Effector CD8-positive, alpha-beta T cell (primary cell): ENCODE measurements at places on chromosomes 1 and 21.

DNA sequence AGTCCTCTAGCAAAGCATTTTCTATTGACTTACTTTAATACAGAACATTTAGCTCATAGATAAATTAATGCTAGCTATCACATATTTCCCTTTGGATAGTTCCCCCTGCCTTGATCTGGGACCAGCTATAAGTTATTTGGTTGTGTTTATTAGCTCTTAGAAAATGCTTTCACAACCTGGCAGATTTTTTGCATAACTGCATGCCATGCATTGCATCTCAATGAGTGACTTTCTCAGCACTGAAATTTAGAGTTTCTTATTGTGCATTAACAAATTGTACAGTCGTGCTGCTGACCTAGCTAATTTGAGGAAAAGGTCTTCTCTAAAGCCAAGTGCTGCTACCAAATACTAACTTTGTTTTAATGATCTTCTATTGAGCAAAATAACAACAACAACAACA lies 164.8 kb downstream of the PLPPR5 start:
- DNase-seq, result no peak

GRCh38 chr1:109838838-109839240 lies 71.8 kb upstream of the CSF1 start:
- no peak for DNase-seq

DNA sequence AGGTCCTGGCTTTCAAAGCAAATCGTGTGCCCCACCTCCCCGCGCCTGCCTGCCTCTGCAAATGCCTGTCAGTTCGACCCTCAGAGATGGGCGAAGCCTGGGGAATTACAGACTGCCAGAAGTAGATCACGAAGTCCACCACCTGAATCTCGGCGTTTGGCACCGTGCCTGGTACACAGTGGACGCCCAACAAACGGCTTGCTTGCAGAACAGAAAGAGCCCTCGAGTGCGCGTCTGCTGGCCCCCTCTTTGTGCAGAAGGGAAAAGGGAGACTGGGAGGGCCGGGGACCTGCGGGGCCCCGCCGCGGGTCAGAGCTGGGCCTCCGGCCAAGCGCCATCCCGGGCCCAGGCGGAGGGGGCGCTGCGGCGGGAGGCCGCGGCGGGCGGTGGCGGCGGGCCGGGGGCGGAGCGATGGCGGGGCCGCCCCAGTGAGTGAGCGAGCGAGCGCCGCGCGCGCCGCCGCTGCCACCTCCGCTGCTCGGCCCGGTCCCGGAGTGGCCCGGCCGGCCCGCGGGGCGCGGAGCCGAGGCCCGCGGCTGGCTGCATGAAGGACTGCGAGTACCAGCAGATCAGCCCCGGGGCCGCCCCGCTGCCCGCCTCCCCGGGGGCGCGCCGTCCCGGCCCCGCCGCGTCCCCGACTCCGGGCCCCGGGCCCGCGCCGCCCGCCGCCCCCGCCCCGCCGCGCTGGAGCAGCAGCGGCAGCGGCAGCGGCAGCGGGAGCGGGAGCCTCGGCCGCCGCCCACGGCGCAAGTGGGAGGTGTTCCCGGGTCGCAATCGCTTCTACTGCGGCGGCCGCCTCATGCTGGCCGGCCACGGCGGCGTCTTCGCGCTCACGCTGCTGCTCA lies at the start of gene ZDHHC18:
TSS of gene ZDHHC18 (plus strand) at position 428 of the 845 bp plus-strand sequence. CDS start at position 545, 117 bp downstream.
- DNase-seq, result peak; percentile 49

GRCh38 chr1:31470794-31471315 lies 57.8 kb downstream of the SERINC2 start:
- no peak for DNase-seq

- DNase-seq, result no peak
These were observed 25.5 kb downstream of the TUFT1 start for GRCh38 chr1:151565502-151566189.

DNA sequence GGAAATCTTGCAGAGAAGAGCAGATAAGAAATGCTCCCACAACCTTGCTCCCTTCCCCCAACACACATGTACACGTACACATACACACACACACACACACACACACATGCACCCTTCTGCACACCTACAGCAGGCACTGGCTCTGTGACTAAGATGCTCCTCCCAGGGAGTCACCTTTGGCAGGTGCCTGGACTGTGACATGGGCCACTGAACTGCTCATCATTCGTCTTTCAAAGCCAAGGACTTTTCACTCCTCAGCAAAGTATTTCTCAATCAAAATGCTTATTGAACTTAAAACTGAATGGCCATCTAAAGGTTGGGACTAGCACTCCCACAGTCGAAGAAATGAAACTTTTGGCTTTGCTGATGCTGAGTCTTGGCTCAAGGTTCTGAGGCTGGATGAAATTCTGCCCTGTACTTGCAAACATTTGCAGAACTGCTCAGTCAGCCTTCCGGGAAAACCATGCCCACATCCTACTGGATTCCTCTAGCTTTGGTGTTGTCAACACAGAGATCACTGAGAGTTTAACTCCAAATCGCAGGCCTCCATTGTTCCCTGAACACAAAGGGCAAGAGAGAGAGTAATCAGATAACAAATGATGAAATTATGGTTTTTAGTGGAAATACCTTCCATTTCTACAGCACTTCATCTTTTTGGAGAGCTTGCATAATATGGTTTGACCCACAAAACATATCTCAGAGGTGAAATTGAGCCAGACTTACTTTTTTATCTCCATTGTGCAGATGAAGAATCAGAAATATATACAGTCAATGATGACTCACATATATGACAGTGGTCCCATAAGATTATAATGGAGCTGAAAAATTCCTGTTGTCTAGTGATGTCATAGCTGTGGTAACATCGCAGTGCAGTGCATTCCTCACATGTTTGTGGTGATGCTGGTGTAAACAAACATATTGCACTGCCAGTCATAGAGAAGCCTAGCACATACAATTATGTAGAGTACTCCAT lies 72.4 kb upstream of the BCAR3 start:
- no peak for DNase-seq

- no peak for DNase-seq
These were observed 106.1 kb downstream of the PTGER3 start for GRCh38 chr1:70941563-70941962.

GRCh38 chr1:29305943-29306342 lies 69.6 kb downstream of the PTPRU start:
- DNase-seq, result no peak

DNA sequence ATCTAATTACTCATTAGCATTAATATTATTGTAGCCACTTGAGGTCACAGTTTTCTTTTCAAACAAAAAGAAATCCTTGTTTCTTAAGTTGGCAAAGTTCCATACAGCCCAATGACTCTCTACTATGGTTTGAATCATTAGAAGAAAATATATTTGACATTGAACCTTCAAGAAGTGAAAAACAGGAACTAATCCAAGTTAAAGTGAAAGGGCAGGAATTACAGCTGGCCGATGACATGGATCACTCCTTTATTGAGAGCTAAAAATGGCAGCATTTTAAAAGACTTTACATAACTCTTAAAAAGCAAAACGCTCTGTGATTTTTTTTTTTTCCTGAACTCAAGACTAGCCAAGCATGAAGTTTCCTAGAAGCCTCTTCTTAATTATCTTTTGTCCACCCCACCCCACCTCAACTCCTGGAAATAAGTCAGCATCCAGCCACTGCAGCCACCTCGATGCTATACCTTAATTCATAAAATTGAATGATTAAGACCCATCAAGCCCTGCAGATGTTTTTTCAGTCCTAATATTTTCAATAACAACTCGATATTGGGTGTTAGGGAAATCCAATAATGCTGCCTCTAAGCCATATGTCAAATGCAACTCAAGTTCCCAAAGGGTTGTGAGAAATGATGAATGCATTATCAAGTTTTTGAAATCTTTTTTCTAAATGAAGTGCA lies 323.1 kb downstream of the HHIPL2 start:
- DNase-seq, result no peak

DNA sequence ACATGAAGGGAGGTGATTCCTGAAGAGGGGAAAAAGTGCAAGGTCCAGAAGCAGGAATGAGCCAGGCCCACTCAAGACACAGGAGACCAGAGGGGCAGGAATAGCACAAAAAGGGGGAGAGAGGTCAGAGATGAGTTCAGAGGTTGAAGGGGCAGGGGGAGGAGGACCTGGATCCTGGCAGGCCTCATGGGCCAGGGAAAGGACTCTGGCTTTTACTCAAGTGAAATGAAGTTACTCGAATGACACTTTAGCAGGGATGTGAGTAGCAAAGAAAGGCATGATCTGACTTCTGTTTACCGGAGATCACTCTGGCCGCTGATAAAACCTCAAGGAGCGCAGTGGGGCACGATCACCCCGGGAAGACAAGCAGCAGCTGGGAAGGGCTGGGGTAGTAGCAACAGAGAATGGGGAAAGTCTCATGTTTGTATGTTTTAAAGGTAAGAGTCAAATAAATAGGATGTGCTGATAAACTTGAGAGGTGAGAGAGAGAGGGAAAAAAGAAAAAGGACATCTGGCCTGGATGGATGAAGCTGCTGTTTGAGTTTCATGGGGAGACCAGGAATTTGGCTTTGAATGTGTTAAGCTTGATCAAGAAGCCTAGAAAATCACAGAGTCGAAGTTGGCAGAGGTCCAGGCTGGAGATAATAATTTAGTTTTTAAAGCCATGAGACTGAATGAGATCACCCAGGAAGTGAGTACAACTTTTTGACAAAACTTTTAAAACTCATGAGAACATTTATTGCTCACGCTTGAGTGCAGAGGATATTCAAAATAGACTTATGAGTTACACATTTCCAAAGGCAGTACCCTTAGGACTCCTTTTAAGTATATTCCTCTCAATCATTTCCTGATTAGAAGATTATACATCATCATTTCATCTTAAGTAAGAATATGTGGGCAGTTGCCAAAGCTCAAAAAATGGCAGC lies 156.0 kb downstream of the RERE start:
- DNase-seq, result no peak

DNA sequence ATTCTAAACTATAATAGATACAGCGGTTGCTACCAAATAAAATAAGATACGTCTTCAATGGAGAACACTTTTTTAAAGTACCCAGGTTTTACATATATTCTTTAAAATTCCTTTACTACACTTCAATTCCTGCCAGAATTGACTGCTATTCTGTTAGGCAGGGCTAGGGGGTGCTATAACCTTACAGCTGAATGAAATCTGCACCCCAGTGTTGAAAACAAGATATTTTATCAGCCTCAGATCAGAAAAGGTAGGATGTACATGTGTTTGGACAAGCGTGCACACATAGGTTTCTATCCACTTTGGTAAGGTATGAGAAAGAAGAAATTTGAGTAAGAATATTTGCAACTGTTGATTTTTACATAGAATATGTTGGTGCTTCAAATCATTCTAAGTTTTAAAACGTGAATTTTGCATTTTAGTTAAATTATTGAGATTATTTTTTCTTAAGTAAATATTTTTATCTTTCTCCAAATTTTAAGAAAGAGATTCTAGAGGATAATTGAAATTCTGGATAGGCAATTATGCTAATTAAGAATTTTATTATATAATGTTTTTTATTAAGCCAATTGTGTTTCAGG lies 490.8 kb upstream of the ADGRL4 start:
- DNase-seq, result no peak

DNA sequence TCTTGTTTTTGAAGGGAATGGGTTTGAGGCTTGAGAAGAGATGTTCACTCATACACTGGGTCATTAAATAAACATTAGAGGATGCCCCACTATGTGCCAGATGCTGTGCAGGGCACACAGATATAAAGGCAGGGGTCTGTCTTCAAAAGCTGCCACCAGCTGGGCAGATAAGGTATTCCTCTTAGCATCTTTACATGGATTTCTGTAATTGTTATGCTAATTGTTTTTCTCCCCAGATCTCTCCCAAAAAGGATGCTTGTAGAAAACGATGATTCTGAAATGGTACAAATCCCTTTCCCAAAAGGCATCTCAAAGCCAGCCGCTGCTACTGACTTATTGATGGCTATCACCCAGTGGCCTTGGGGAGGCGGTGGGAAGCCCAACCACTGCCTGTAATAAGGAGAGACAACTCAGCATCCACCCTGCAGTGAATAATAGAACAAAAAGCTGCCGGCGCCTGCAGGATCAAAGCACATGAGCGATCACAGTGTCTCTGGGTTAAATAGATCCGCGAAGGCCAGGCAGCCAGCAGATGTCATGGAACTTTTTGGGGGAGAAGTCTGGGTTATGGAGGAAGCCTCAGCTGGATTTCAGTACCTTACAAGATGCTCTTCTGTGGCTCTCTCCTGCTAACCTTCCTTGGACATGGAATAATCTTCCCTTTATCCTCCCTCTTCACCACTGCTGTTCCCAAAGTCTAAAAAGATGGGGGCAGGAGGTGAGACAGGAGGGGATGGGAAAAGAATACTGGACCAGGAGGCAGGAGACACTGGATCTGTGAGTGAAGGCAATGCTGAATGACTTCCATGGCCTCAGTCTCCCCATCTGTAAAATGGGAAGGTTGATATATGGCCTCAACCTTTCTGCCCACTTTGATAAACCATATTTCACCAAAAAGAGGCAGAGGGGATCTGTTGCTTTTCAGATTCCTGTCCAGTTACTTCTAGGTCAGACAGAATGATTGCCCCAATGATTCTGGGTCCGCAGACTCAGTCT lies 54.8 kb upstream of the CD34 start:
- no peak for DNase-seq

GRCh38 chr1:43565600-43566360 lies 35.1 kb downstream of the PTPRF start:
- no peak for DNase-seq

GRCh38 chr1:175179837-175180590 lies 12.6 kb downstream of the KIAA0040 start:
- no peak for DNase-seq

GRCh38 chr21:31917108-31917507 lies 44.3 kb downstream of the HUNK start:
- DNase-seq, result no peak

DNA sequence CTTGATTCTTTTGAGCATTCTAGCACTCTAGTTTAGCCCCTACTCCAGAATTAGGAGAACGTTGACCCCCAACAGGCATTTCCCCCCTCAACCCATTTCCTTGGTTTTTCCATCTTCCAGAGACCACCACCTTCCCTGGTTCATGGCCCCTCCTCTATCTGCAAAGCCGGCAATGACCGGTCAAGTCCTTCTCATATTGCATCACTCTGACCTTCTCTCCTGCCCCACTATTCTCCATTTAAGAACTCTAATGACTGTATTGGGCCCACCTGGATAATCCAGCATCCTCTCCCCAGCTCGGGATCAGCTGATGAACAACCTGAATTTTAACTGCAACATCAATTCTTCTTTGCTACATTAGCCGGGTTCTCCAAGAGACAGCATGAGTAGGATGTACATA lies 437.4 kb downstream of the NPHP4 start:
- no peak for DNase-seq

DNA sequence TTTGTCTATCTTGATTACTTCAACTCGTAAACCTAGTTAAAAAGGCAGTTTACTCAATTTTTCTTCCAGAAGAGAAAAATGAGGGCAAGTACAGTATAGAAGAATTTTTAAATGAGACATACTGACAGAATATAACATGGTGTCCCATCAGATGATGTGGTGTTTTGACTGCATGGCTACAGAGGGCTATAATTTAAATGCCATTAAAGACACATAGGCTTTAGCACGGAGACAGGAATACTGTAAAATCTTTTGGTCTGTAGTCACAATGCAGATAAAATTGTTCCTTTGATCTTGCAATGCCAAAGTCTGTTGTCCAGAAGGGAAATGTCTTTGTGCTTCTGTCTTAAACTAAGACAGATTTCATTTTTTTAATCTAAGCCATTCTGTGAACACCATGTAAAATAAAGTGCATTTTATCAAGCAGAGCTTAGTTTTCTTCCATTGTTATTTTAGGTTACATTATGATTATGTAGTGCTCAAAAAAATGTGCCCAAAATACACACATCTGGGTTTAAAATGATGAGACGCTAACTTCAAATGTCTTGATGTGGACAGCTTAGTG lies 249.6 kb downstream of the PTPRC start:
- DNase-seq, result no peak
